LHCN-M2 (cell line): ENCODE measurements at places on chromosomes 2 and 18. TPM values are rescaled to one million over a fixed set of nuclear protein-coding genes. Genes with fewer than 3 reads are reported as not detected.

GRCh38 chr2:230935130-230935430 is 10.0 kb upstream of the GPR55 start:
- no peak for DNase-seq

DNA sequence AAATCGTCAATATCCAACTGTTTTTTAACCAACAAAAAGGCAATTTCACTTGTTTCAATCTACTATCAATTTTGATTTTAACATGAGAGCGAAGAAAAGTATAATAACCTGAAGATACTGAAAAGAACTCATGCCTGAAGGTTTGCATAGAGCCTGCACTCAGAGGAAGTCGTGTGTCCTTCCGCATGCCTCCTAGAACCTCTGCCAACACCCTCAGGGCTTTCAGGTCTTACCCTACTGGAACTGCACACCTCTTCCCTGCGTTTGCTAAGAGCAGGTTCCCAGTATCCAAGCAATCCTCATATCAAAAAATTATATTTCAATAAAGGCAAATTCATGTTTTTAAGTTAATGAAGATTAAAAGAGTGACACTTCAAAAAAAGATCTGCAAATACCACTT is 74.7 kb downstream of the PIAS2 start:
- no peak for DNase-seq

DNA sequence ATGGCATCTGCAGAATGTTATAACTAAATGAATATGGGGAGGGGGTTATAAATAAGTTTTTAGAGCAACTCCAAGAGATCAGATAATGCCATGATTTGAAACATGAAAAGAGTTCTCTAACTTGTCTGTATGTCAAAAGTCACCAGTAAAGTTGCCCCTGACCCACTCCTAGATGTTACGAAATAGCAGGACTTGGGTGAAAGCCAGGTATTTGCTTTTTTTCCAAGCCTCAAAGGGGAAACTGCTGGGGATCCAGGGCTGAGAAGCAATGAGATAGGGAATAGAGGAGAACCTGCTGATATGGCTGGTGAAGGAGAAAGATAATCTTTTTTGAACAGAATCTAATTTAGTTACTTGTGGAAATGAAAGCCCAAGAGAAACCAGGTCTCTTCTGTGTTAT is 191.5 kb upstream of the CDH20 start:
- no peak for DNase-seq

DNA sequence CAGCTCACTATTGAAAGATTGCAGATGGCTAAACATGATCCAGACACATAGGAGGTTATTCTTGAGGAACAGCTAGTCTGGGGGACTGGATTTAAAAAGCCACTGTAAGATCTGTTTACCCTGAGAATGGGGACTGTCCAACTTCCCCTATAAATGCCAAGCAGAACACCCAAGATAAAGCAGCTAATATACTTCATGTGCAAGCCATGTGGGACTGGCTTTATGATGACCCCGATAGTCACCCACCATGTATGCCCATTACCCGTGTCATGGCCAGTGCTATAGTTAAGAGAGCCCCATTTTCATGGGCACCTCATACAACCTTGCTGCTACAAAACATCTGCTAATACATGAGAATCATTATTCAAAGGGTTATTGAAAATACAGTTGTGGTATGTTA is 16.0 kb downstream of the YPEL5 start:
- DNase-seq, result no peak

- DNase-seq, result no peak
These were observed 107.7 kb upstream of the KYNU start for GRCh38 chr2:142769761-142770160.

DNA sequence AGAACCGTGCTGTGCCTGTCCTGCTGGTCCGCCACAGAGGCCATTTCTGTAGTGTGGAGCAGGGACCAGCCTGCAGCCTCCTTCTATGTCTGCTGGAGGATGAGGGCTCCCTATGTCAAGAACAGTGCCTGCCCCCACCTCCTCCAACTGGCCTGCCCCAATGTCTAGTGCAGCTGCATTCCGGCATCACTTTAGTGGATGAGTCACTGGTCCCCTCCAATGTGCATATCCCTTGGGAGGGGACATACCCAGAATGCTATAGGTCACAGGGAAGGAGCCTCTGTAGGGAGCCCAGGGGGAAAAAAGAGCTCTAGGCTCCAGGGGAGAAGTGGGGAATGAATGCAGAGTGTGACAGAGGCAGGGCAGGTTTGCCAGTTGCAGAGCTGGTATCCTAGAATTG is 219.6 kb downstream of the CELF4 start:
- DNase-seq, result no peak

DNA sequence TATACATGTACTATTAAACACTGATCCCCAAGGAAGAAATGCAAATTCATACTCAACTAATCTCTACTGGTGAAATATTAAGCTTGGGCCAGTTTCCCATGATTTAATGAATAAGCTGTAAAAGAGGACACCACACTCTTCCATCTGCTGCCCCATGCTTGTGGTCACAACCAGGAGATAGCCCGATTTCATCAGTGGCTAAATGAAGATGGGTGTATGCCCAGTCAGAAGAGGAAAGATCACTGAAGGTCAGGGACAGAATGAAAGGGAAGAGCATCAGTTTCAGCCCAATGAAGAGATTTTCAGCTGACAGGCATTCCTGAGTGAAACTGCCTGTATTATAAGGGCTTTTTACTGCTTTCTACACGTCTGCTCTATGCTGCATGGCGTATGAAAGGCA is 103.5 kb downstream of the KCNS3 start:
- no peak for DNase-seq

DNA sequence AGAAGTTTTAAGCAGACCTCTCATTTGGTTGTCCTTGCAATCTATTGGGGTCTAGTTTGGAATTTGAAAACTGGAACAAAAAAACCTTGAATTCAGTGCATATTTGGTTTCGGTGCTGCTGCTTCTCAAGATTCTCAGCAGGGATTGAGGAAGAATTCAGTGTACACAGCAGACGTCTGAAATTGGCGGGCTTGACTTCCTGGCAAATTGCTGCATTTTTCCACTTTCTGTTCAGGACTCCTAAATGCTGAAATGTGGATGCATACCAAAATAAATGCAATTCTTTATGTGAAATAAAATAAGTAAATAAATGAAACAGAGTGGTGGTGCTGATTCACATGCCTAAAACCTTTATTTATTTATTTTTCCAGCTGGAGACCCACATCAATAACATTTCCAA is 332.4 kb upstream of the KYNU start:
- DNase-seq, result no peak

DNA sequence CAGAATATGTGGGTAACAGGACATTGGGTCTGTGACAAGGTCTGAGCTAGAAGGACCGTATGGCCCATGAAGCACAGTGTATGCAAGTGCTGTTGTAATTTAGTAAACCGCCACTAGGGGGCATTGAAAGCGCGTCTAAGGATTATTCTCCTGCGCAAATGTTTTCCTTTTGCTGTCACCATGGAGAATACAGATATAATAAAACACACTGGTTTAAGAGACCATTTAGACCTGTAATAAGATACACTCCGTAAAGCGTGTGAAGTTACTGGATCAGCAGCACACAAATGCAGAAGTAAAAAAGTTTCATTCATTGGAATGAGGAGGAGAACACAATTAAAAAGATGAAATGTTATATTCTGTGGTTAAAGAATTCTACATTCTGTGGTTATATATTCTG is 272.4 kb downstream of the AGAP1 start:
- DNase-seq, result peak; percentile 83

DNA sequence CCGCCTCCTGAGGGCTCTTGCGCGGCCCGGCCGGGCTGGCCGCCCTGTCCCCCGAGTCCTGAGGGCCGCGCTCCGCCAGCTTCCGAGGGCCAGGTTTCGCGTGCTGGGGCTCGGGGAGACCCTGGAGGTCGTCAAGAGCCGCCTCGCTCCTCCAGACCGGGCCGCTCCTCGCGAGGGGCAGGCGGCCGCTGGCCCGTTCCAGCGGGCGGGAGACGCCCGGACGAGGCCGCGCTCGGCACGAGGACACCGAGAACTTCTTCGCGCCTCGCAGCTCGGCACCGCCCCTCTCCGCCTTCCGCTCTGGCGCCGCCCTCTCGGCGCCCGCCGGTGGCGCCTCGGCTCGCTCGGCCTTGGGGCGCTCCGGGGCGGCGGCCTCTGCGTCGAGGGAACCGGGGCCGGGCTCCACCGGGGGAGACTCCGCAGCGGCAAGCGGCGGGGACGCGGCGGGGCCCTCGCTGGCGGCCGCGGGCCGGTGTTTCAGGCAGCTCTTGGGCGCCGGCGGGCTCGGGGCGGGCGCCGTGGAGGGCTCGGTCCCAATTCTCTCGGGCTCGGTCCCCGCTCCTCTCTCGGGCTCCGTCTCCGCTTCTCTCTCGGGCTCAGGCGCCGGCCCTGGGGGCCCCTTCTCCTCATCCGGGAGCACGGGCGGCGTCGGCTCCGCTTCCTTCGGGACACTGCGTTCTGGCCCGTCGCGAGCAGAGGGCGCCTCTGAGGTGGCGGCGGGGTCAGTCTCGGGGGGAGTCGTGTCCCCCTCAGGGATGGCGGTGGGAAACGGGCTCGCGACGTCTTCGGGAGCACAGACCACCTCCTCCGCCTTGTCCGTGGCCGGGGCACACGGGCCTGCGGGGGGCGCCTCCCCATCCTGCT is 91.6 kb upstream of the MGAT4A start:
- no peak for DNase-seq

GRCh38 chr18:68387246-68387645 is 327.7 kb downstream of the TMX3 start:
- peak; percentile 34 for DNase-seq

GRCh38 chr2:117745537-117745936 is 69.0 kb upstream of the DDX18 start:
- DNase-seq, result no peak

DNA sequence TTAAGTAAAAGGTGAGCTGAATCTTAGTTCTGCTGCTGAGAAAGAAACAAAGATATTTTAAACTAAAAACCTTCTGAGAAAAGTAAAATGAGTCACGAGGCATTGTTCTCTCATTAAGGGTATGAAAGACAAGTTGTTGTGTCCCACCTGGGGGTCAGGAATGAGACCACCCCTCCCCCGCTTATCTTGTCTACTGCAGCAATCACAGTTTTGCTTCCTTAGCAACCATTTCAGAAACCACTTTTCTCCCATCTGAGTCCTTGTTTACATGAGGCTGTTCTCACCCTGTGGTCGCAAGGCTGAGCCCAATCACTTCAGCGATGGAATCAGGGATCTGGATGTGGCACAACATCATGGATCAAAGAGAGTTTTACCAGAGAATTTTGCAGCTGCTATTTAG is 377.6 kb upstream of the NETO1 start:
- no peak for DNase-seq

GRCh38 chr18:58005885-58006523 is 38.0 kb upstream of the NEDD4L start:
- DNase-seq, result peak; percentile 90

DNA sequence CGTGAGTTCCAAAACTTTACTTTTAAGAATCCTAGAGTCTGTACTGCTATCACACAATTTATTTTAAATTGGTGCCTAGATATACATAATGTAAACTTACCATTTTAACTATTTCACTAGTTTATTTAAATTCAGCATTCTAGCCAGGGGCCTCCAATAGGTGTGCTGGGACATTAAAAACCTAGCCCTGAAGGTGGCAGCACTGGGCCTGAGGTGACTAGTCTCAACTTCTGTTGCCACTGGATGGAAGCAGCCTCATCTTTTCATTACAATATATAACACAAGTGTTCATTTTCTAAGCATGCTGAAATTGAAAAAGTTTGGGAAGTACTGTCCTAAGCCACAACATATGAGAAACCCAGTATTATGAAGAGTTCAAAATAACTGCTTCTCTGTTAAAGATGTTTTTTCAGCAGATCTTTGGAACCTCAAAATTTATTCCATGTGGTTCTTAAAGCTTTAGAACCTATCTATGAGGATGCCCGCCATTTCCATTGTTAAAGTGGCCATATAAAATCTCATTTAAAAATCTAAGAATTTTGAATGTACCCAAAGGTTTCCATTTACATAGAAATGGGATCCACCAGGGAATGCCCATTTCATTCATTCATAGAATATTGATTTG is 2.9 kb upstream of the RBBP8 start:
- peak; percentile 60 for DNase-seq

DNA sequence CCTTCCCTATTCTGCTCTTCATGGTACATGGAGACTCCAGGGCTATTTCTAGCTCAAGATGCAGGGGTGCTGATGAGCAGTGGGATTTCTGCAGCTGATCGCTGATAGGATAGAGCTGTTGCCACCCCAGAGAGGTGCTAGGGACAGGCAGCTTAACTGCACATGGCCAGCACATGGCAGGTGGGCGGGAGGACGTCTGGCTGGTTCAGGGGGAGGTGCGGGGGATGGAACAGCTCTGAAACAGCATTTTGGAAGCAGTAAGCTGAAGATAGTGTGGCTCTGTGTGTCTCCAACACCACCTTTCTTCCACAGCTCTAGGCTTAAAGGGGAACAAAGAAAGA is 151.9 kb upstream of the PELI1 start:
- no peak for DNase-seq

GRCh38 chr2:110881908-110882307 is 149.5 kb downstream of the ACOXL start:
- no peak for DNase-seq

GRCh38 chr2:11809586-11810236 is 63.3 kb downstream of the LPIN1 start:
- peak; percentile 8 for DNase-seq

- DNase-seq, result no peak
These were observed 795 bp downstream of the ANKRD39 start for GRCh38 chr2:96856776-96857666.

- DNase-seq, result no peak
These were observed 291.8 kb upstream of the HS6ST1 start for GRCh38 chr2:128610496-128610895.

DNA sequence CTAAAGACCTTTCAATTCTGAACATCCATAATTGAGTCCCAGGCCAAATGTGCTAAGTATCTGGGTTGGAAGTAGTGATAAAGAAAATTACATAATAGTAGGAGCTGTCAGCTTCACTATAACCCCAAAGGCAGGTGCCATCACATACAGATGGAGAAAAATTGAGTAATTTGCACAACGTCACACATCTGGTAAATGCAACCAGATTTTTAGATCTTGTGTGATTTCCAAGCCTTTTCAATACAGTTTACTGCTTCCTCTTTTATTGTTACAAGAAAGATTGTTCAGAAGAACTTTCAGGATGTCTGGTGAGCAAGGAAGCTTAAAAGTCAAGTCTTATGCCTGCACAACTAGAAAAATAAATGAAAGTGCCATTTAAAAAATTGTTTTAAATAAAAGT is 62.3 kb downstream of the UBE2E3 start:
- no peak for DNase-seq

GRCh38 chr2:1491751-1492150 is 78.5 kb downstream of the TPO start:
- DNase-seq, result no peak

- no peak for DNase-seq
These were observed 22.7 kb downstream of the RUFY4 start for GRCh38 chr2:218091746-218092145.

Gene CNDP1
- not detected in 2 replicates for total RNA-seq

Gene SLC19A3
- 0.17 and 0.26 TPM in 2 replicates for total RNA-seq

Gene PLEK
- total RNA-seq, result not detected in 2 replicates

Gene CTAGE1
- total RNA-seq, result not detected in 2 replicates

Gene RPIA
- total RNA-seq, result 6.6 and 8.0 TPM in 2 replicates

Gene ASAP2
- total RNA-seq, result 66.1 and 81.7 TPM in 2 replicates

Gene DSG1
- not detected in 2 replicates for total RNA-seq
